ENCODE measurements at places on chromosomes 7 and 10.

GRCh38 chr7:29620556-29620930, 56.9 kb downstream of the PRR15 start:
- DNase-seq: no peak
- no peaks in the 10 kb centered on the region for H3K4me1 ChIP-seq

- no peak for DNase-seq
- H3K27ac ChIP-seq: no peak overlapping the region
- no peaks in the 10 kb centered on the region for H3K4me1 ChIP-seq
- H3K27me3 ChIP-seq: no peaks in the 10 kb centered on the region
Measured at GRCh38 chr7:143221286-143221685, 551 bp upstream of the TAS2R40 start.

GRCh38 chr10:63005246-63005645, 127.9 kb upstream of the NRBF2 start:
- H3K27me3 ChIP-seq: no peaks in the 10 kb centered on the region
- H3K36me3 ChIP-seq: no peaks in the 10 kb centered on the region
- DNase-seq: no peak
- H3K4me3 ChIP-seq: no peak overlapping the region
- no peaks in the 10 kb centered on the region for H3K4me1 ChIP-seq

DNA sequence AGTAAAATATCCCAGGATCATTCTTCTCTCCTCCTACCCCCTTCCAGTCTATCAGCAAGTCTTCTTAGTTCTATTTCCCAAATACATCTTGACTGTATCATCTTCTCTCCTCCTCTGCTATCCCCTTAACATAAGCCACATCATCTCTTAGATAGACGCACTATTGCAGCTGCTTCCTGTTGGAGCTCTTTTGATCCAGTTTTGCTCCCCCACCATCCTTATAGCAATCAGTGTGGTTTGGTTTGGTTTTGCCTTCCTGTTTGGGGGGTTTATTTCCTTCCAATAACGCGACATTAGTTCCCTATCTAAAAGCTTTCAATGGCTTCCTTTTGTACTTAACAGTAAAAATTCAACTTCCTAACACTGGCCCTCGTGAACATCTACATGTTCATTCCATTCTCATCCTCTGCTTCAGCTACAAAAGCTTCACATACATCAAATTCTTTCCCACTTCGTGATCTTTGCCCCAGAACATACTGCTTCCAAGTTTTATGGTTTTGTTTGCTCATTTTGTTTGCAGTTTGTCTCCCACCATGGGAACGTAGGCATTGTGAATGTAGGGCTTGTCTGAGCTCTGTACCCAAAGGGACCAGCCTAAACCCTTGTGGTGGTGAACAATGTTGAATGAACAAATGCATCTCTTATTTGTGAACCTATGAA, 33.7 kb upstream of the PLXDC2 start:
- no peaks in the 10 kb centered on the region for H3K27me3 ChIP-seq
- no peak overlapping the region for H3K4me3 ChIP-seq
- no peak overlapping the region for H3K27ac ChIP-seq
- no peaks in the 10 kb centered on the region for H3K4me1 ChIP-seq
- no peak for DNase-seq

DNA sequence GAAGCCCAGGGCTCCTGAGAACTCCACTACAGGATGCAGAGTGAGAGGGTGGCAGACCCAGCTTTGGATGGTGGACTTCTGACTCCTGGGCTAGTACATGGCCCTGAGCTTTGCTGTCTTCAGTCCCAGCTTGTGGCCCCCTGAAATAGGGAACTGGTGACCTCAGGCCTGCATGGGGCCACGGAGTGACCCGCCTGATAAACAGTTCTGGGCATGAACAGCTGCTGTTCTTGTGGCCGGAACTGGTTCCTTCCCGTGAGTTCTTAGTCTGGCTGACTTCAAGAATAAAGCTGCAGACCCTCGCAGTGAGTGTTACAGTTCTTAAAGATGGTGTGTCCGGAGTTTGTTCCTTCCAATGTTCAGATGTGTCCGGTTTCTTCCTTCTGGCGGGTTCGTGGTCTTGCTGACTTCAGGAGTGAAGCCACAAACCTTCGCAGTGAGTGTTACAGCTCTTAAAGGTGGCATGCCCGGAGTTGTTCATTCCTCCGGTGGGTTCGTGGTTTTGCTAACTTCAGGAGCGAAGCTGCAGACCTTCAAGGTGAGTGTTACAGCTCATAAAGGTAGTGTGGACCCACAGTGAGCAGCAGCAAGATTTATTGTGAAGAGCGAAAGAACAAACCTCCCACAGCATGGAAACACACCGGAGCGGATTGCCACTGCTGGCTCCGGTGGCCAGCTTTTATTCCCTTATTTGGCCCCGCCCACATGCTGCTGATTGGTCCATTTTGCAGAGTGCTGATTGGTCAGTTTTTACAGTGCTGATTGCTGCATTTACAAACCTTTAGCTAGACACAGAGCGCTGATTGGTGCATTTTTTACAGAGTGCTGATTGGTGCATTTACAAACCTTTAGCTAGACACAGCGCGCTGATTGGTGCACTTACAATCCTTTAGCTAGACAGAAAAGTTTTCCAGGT, 268.0 kb downstream of the ZEB1 start:
- no peaks in the 10 kb centered on the region for H3K27me3 ChIP-seq
- H3K4me3 ChIP-seq: no peak overlapping the region
- no peaks in the 10 kb centered on the region for H3K36me3 ChIP-seq
- H3K27ac ChIP-seq: no peak overlapping the region
- H3K4me1 ChIP-seq: no peaks in the 10 kb centered on the region

DNA sequence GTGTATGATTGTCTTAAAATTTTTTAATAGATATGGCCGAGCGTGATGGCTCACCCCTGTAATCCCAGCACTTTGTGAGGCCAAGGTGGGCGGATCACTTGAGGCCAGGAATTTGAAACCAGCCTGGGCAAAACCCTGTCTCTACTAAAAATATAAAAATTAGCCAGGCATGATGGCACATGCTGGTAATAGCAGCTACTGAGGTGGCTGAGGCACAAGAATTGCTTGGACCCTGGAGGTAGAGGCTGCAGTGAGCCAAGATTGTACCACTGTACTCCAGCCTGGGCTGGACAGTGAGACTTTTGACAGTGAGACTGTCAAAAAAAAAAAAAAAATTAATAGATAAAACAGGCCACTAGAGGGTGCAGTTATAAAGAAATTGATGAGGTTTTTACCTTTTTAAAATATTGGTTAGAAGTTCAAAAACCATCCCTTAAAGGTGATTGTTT, 20.5 kb downstream of the NOM1 start:
- DNase-seq: no peak
- H3K27me3 ChIP-seq: no peaks in the 10 kb centered on the region
- no peak overlapping the region for H3K27ac ChIP-seq
- no peaks in the 10 kb centered on the region for H3K4me1 ChIP-seq
- H3K36me3 ChIP-seq: no peaks in the 10 kb centered on the region

- no peaks in the 10 kb centered on the region for H3K27me3 ChIP-seq
- no peaks in the 10 kb centered on the region for H3K4me1 ChIP-seq
- no peak for DNase-seq
- H3K4me3 ChIP-seq: no peak overlapping the region
Measured at GRCh38 chr7:86904949-86905834, 154.3 kb downstream of the ELAPOR2 start.

DNA sequence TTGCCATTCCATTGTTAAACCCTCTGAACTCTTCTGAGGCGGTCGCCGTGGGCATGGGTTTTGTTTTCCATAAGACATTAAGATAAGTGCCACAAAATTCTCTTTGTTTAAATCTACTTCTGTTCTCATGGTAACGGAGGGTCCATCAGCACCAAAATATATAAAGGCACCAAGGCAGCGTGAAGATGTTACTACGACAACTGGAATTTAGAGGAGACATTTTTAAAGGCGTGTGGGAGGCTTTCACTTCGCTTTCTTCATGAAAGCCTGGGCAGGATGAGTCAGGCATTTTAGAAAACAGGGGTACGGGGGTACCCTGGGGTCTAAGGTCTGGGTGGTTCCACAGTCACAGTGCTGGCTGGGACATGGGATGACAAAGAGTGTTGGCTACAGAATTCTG, 34.0 kb downstream of the SMKR1 start:
- no peak overlapping the region for H3K4me3 ChIP-seq
- H3K27me3 ChIP-seq: no peaks in the 10 kb centered on the region
- no peaks in the 10 kb centered on the region for H3K36me3 ChIP-seq
- H3K4me1 ChIP-seq: no peaks in the 10 kb centered on the region

GRCh38 chr10:69864321-69864720, 62.6 kb downstream of the COL13A1 start:
- no peaks in the 10 kb centered on the region for H3K36me3 ChIP-seq
- no peak overlapping the region for H3K27ac ChIP-seq
- DNase-seq: no peak
- H3K4me3 ChIP-seq: no peak overlapping the region

DNA sequence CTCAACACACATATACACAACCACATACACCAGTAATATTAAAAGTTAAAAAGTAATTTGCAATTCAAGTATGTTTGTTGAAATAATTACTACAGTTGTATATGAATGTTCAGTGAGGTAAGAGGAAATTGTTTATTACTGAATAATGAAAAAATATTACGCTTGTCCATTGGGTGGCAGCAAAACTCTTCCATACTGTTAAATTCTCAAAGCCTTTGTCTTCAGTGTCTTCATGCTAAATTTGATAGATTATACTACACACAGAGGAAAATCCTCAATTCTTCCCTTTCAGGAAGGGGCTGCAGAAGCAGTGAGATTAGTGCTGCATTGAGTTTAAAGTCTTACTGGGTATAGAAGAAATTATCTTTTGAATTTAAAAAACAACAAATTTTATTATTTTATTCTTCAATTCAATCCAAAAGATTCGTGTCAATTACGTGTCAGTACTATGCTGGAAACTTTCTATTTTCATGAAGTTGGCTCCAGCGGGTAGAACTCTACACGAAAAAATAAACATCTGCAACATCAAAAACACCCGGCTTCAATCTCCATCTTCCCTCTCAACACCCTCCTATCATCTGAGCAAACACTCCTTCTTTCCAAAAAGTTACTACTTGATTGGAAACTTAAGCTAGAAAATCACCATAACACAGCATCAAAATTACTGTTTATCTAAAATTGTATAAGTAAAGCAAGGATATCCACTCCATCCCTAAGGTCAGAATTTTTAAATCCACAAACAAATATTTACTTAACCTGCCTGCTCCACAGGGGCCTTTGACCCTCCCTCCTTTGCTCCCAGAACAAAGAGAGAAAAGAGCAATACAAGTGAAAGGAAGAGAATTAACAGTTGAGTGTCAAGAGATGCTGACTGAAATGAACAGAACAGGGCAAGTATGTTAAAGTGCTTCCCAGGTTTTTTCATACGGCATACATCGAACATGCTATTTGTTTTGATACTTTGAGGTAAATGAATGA, 37.0 kb upstream of the TES start:
- no peaks in the 10 kb centered on the region for H3K4me1 ChIP-seq
- H3K36me3 ChIP-seq: no peaks in the 10 kb centered on the region

DNA sequence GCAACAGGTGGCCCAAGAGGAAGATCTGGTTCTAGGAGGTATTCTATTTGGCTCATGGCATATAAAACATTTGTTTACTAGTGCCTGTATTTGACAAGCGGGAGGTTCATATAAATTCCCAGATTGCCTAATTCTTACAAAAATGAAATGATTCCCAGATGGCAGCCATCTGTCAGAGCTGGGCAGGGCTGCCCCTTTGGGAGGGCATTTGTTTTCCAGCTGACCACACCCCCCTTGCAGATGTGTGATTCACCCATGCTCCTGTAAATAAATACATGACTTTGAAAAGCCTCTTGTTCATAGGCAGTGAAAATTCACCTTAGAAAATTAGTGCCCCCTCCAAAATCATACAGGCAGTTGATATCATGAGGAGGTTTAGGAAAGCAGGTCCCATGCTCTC, 8.6 kb downstream of the VWC2 start:
- no peaks in the 10 kb centered on the region for H3K36me3 ChIP-seq
- H3K4me3 ChIP-seq: no peak overlapping the region
- no peak for DNase-seq
- no peak overlapping the region for H3K27ac ChIP-seq
- H3K27me3 ChIP-seq: no peaks in the 10 kb centered on the region

DNA sequence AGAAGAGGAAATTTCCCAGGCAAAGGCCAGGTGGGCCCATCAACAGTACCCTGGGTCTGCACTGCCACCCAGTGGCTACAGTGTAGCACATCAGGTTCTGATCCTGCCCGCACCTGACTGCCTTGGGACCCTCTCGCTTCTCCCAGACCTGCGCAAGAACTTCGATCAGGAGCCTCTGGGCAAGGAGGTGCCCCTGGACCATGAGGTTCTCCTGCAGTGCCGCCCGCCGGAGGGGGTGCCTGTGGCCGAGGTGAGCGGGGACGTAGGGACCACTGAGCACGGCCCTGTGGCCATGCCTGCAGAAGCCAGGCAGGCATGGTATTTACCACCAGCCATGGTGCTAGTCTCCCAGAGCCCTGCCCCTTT, 33.9 kb upstream of the SLC29A3 start:
- no peaks in the 10 kb centered on the region for H3K27me3 ChIP-seq
- H3K36me3 ChIP-seq: peaks cover 4% of the 10 kb centered on the region
- no peak overlapping the region for H3K27ac ChIP-seq
- DNase-seq: peak; percentile 64
- no peak overlapping the region for H3K4me3 ChIP-seq

- H3K36me3 ChIP-seq: no peaks in the 10 kb centered on the region
- no peak for DNase-seq
- peak overlapping the region; percentile 23 for H3K27ac ChIP-seq
- H3K4me1 ChIP-seq: peaks cover 3% of the 10 kb centered on the region
- peak overlapping the region; percentile 98 for H3K4me3 ChIP-seq
Measured at GRCh38 chr10:103969857-103970627, 3.1 kb downstream of the SLK start.

DNA sequence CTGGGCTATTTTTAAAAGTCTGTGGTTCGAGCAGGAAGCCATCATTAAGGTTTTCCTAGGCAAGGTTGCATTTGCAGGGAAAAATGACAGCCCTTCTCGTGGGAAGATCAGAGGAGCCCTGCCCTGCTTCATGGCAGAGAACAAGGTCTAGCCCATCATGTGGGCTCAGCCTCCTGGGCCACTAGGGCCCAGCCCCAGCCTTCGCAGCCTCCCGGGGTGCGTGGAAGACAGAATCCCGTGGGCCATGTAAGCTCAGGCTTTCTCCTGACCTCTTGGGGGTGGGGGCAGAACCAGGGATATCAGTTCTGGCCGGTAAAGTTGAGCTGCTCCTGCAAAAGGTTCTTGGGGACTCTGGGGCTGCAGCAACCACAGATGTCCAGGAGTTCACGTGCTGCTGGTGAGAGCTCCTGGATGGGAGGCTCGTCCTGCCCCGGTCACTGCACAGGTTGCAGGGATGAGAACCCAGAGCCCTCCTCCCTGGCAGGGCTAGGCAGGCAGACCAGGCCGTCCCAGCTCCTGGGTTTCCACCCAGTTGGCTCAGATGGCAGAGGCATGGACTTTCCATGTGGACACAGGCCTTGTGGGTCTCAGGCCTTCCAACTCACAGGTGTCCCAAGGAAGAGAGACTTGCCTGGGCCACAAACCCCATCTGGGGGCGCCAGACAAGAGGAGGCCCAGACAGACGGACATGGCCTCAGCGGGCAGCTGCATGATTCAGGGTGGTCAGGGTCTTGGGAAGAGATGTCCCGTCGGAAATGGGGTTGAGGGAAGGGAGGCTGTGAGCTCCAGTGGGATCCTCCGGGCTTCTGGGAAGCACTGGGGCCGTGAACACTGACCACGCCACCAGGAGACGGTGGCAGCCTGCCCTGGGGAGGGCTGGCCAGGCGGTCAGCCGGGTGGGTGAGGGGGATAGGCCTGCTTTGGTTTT, 126.2 kb downstream of the NEURL1 start:
- H3K27ac ChIP-seq: peak overlapping the region; percentile 11
- H3K4me3 ChIP-seq: no peak overlapping the region
- H3K36me3 ChIP-seq: peaks cover 9% of the 10 kb centered on the region
- H3K27me3 ChIP-seq: no peaks in the 10 kb centered on the region

- no peak for DNase-seq
- H3K36me3 ChIP-seq: peaks cover 33% of the 10 kb centered on the region
- peak overlapping the region; percentile 100 for H3K27ac ChIP-seq
- no peaks in the 10 kb centered on the region for H3K27me3 ChIP-seq
- H3K4me1 ChIP-seq: peaks cover 26% of the 10 kb centered on the region
Measured at GRCh38 chr10:3781468-3782145, 3.4 kb downstream of the KLF6 start.
